ENCODE measurements at places on chromosomes 13 and 19.

- DNase-seq: no peak
These were observed 37.8 kb upstream of the CXCL17 start for GRCh38 chr19:42480335-42481095.

DNA sequence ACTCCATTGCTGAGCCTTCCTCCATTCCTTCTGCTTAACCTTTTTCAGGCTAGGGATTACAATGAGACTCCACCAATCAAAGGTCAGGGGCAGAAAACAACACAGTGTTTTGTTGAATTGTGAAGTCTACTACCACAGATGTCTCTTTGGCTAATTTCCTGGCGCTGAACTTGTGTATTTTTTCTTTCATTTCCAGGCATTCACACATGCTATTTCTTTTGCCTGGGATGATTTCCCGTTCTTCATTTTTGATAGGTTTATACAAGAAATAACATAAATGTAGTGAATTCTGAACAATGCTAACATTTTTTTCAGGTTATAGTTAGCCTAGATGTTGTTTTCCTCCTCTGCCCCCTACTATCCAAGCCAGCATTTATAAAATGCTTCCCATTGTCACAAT is 64.3 kb downstream of the OLFM4 start:
- no peak for DNase-seq

- no peak for DNase-seq
These were observed 26.9 kb downstream of the SIN3B start for GRCh38 chr19:16856091-16856490.

- DNase-seq: no peak
These were observed 1319.2 kb upstream of the SLC10A2 start for GRCh38 chr13:104385404-104385803.

DNA sequence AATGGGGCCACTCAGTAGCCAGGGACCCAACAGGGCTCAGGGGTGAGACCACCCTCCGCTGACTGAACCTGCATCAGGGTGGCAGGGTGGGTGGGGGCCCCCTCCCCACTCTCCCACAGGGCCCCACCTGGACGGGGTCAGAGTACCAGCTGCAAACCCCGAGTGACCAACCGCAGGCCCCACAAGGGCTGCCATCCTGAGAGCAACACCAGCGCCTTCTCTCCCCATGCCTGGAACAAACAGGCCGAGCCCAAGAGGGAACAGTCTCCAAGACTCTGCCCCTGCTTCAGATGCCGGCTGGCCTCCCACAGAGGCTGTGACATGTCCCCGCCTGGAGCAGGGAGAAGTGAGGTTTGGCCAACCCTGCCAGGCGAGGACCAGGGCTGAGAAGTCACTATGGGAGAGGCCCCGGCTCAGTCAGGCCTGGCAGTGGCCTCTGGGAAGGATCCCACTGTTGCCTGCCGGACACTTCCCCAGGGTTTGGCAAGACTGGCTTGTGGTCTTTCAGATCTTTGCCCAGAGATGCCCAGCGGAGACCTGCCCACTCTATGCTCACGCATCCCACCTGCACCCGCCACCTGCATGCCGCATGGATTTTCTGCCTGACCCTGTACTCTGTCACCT is 27.2 kb downstream of the MPND start:
- no peak for DNase-seq

GRCh38 chr19:49515767-49516166 is 3.3 kb downstream of the FCGRT start:
- DNase-seq: peak; percentile 85

DNA sequence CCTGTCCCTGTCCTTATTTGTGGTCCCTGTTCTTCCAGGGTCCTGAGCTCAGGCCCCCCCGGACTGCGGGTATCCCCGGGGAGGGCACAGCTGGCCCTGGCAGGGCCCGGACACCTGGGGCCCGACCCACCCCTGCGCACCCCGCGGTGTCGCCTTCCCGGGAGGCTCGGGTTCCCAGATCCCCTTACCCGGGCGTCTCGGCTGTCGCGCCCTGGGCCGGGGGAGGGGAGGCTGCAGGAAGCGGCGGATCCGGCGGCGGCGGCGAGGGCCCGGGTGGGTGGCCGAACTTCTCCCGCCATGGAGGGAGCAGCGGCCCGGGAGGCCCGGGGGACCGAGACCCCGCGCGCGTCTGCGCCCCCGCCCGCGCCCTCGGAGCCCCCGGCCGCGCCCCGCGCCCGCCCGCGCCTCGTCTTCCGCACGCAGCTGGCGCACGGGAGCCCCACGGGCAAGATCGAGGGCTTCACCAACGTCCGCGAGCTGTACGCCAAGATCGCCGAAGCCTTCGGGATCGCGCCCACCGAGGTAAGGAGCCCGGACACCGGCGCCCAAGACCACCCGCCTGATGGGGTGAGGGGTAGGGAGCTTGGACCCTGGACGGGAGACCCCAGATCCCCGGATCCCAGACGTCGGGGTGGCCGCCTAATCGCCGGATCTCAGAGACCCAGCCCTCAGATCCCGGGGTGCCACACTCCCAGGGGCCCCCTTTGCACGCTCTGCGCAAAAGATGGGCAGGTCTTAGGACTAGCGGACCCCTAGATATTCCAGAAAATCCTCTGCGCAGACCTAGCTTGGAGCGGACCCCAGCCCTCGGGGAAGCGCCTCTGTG is at the start of gene GIPC3:
Gene GIPC3 (plus strand): TSS at position 178 of the 826 bp plus-strand sequence. CDS start 120 bp downstream, at position 298.
- DNase-seq: no peak

DNA sequence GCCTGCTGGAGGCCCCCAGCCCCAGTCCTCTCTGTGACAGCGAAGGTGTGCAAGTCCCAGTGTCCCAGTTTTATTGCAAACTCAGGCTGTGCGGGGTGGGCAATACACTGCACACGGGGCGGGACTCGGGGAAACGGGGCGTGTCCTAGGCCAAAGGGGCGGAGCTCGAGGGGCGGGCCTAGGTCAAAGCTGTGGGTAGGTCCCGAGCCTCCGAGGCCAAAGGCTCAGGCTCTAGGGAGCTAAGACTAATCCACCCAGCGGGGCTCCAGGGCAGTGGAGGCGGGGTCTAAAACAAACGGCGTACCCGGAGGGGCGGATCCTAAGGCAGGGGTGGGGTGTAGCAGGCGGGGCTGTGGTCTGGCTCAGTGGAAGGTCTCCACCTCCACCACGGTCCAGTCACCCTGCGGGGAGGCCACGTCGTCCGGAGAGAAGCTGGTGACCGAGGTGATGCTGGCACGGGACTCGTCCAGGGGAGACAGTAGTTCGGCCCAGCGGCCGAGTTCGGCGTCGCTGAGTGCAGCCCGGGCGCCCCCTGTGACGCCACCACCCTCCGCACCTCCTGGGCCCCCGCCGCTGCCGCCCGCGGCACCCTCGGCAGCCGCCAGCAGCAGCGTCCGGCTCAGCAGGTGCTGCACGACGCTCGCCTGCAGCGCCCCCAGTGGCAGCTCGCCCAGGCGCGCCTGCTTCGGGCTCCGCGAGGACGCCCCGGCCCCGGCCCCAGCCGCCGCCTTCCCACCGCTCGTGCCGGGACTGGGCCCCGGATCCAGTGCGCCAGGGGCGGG is 5.3 kb downstream of the PRR36 start:
- DNase-seq: peak; percentile 96

DNA sequence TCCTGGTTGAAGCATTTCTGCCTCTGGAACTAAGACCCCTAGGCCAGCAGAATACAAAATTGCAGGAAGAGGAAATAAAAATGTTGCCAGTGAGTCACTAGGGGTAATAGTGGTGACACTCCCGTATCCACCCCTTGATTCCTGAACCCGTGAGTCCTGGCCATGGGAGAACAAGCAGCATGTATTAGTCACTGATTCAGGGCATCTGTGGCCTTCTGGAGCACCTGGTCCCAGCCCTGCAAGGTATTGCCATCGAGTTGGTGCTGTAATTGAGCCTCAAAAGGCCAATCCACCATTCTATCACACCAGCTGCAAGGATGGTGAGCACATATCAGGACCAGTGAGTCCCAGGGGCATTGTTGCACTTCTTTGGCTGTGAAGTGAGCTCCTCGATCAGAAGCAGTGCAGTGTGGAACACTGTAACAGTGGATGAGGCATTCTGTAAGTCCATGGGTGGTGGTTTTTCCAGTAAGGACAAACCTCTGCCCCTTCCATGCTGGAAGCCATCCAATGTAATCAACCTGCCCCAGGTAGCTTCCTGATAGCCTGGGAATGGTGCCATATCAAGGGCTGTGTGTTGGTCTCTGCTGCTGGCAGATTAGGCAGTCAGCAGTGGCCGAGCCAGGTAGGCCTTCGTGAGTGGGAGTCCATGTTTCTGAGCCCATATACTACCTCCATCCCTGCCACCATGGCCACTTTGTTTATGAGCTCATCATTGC is 39.6 kb downstream of the C1QTNF9 start:
- no peak for DNase-seq

DNA sequence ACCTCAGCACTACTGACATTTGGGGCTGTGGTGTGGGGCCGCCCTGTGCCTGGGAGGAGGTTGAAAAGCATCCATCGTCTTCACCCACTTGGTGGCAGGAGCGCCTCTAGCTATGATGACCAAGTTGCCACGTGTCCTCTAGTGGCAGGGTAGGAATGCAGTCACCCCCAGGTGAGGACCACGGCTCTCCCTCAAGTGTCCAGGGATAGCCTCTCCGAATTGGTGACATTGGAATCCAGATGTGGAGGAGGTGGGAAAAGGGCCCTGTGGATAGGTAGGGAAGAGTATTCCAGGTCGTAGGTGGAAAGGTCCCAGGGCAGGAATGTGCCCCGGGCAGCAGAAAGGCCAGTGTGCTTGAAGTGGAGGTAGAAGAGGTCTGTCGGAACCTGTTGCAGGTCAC is 37.6 kb downstream of the ARHGEF18 start:
- no peak for DNase-seq

- DNase-seq: peak; percentile 89
These were observed 9.1 kb upstream of the LILRB5 start for GRCh38 chr19:54266133-54266532.

GRCh38 chr13:22198641-22199217 is 527.9 kb downstream of the FGF9 start:
- DNase-seq: no peak

DNA sequence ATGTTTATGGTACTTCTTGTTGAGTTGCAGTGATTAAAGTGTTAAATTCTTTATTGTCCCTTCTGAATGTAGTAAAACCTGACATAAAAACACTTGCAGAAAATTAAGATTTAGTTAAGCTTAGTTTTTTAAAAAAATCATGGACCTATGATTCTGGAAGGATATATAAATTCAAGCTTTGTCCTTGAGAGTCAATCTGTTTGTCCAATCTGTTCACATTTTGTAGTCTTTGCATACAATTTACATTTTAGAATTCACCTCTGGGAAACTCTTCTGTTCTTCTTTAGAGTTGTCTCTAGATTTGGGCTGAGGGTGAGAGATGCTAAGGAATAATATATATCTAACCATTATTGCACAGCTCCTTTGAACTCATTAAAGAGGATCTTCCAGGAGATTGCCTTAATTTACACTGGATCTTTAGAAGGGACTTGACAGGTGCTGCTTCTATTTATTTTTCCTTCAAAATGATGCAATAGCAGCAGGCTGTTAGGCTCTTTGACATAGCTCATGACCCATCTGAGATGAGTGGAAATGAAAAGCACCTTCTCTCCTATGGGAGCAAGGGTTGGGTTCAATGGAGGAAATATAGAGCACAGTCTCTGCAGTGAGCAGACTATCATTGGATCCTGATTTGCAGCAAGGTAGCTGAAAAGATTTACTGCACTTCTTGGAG is 433.9 kb downstream of the GPC6 start:
- DNase-seq: no peak

GRCh38 chr19:40718774-40719391 is 2.0 kb downstream of the ITPKC start:
- peak; percentile 82 for DNase-seq

DNA sequence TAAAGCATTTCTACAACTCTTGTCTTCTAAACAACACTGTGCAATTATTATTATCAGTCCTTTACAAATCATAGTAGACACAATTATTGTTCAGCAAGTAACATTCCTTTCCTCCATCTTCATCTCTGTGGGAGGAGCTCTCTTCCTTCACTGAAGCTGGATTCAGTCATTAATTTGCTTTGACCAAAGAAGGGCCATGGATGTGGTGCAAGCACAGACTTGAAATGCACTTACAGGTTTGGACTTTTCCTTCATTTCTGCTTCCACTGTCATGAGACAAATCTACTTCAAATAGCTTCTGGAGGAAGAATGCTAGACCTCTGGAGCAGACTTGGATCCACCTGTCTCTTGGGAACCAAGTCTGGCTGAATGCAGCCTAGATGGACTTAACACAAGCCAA is 336.6 kb upstream of the SLITRK6 start:
- no peak for DNase-seq

DNA sequence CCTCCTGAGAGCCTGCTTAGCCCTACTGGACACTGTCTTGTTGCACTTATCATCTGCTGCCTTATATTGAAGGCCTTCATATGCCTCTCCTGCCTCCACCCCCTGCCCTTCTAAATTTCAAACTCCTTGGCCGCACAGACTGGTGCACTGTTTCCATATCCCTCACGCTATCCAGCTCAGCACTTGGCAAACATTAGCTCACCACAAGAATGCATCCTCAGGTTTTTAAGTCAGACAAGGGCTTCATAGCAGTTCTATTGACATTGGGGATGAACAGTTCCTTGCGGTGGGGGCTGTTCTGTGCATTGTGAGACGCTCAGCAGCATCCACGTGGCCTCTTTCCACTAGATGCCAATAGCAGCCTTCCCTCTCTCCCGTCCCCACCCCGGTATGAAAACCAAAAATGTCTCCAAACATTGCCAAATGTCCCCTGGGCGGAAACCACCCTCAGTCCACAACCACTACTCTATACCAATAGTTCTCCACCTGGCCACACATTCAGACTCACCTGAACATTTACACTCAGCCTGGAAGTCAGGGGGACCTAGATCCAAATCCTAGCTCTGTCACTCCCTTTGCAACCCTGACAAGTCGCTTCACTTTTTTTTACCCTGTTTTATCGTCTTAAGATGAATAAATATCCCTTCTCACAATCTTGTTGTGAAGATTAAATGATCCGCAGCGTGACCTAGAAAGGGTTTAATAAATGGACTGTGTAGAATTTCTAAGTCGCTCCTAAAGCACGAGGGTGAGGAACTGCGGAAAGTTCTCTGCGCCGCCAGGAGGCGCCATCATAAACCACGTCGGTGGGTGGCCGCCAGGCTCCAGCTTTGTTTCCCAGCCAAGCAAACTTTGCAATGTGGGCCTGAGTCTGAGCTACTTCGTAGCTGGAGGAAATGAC is 3.6 kb upstream of the CEACAM3 start:
- peak; percentile 90 for DNase-seq

GRCh38 chr13:45353895-45354294 is 12.9 kb upstream of the TPT1 start:
- DNase-seq: no peak

- DNase-seq: no peak
These were observed 471.0 kb downstream of the OLFM4 start for GRCh38 chr13:53499576-53500133.

- no peak for DNase-seq
These were observed 23.5 kb downstream of the ZNF544 start for GRCh38 chr19:58252102-58252685.

GRCh38 chr19:33201473-33201872 is 7.3 kb downstream of the LRP3 start:
- no peak for DNase-seq

DNA sequence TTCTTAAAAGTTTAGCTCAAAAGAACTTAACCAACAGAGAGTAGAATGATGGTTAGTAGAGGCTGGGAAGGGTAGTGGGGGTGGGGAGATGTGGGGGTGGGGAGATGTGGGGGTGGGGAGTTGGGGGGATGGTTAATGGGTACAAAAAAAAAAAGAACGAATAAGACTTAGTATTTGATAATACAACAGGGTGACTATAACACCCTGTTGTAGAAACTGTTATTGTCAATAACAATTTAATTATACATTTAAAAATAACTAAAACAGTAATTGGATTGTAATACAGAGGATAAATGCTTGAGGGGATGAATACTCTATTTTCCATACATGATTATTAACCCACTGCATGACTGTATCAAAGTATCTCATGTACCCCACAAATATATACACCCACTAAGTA is 91.1 kb downstream of the ZC3H13 start:
- no peak for DNase-seq

- peak; percentile 57 for DNase-seq
These were observed 252.7 kb downstream of the TEX29 start for GRCh38 chr13:111572956-111573761.
